ENCODE measurements at places on chromosomes 13 and 19.

GRCh38 chr13:110424569-110425443 is 117.7 kb downstream of the COL4A2 start:
- no peak for DNase-seq

- no peak for DNase-seq
Observed at GRCh38 chr13:110306340-110306959, 507 bp downstream of the COL4A1 start.

DNA sequence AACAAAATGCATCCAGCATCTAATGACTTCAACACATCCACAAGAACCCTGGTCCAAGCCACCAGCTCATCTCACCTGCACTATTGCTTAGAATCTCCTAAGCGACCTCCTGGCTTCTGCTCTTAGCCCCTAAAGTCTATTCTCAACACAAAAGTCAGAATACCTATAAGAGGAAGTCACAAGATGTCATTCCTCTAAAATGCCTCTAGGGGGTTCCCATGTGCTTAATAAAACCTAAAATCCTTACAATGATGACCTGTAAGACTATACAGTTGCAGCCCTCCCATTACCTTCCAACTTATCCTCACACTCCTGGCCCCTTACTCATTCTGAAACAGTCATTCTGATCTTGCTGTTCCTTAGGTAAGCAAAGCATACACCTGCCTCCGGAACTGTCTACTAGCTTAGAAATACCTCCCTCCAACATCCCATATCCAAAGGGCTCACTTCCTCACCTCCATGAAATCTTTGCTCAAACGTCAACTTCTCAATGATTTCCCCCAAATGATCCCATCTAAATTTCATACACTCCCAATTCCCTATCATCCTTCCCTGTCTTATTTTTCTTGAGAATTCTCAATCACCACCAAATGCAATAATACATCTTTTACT is 10.0 kb downstream of the ATP7B start:
- no peak for DNase-seq

DNA sequence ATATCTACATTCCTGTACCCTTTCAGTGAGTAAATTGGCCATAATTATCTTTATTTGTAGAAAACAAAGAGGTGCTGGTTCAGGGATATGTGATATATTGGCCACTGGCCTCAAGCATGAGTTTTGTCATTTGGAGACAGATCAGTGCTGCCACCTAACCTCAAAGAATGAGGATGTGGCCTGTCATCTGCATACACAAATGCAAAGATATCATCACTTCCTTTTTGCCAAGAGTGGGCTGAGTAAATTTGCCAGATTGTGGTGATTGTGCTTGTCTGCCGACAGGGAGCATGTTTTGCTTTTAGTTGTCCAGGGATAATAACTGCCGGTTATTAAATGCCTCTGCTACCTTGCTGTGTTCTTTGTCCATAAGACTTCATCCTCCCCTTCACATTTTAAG is 44.2 kb downstream of the WASF3 start:
- no peak for DNase-seq

- DNase-seq: no peak
Observed at GRCh38 chr13:113641426-113641825, 16.6 kb downstream of the ATP4B start.

DNA sequence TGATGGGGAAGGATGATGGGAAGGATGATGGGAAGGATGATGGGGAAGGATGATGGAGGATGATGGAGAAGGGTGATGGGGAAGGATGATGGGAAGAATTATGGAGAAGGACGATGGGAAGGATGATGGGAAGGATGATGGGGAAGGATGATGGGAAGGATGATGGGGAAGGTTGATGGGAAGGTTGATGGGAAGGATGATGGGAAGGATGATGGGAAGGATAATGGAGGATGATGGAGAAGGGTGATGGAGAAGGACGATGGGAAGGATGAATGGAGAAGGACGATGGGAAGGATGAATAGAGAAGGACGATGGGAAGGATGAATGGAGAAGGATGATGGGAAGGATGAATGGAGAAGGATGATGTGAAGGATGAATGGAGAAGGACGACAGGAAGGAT is 13.5 kb downstream of the C2CD4C start:
- no peak for DNase-seq

DNA sequence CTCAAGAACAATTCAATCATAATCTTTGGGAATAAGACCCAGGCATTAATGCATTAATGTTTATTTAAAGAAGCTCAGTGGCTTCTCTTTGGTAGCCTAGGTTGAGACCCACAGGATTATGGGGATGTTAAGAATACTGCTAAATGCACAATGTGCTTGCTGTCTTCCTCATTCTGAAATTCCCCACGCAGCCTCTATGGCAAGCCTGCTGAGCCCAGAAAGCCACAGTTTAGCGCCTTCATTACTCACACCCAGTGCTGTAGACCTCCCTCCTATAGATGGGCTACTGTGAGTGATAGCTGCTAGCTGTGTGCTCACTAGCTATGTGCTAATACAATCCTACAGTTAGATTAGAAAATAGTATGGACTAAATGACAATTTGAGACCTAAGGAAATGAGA is 90.6 kb downstream of the TNFSF13B start:
- no peak for DNase-seq

DNA sequence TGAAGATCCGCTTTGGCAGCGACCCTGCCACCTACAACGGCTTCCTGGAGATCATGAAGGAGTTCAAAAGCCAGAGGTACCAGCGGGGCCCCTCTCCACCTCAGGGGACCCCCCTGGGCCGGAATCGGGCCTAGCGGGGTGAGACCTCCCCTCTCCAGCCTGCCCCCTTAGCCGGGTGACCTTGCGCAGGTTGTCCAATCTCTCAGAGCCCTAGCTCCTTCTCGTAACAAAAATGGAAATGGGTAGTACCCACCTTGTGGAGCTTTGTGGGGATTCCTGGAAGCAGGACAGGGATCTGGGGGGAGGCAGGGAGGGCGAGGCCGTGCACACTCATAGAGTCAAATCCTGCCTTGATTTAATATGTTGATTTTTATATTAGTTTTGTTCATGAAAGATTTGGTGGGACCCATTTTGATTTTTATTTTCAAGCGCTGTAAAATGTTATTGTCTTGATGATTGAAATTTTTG is 658 bp downstream of the SIN3B start:
- no peak for DNase-seq

Measured in NCI-H1436 (cell line).